ENCODE measurements at places on chromosomes 12 and 14. TPM values are rescaled to one million over a fixed set of nuclear protein-coding genes. Genes with fewer than 3 reads are reported as not detected.

MGST1 gene
- 250 TPM for polyA plus RNA-seq

LAG3 gene
- not detected for polyA plus RNA-seq

LRTM2 gene
- not detected for polyA plus RNA-seq

- no peak for DNase-seq
Observed at GRCh38 chr12:13503094-13503835, 306.7 kb downstream of the EMP1 start.

DNA sequence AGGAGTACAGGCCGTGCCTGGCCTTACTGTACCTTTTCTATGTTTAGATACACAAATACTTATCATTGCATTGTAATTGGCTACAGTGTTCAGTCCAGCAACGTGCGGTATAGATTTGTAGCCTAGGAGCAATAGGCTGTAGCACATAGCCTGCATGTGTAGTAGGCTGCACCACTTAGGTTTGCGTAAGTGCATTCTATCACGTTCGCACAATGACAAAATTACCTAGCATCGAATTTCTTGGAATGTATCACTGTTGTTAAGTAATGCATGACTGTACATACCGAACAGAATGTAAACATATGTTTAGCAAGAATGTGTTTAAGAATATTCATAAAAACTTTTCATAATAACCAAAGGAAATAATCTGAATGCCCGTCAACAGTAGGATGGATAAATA, 31.9 kb downstream of the VRTN start:
- DNase-seq, result no peak

GRCh38 chr14:34177466-34177865, 226.6 kb upstream of the EGLN3 start:
- DNase-seq, result no peak

GRCh38 chr14:78631551-78631950, 461.4 kb downstream of the NRXN3 start:
- DNase-seq, result no peak

SLC4A8 gene
- 1.9 TPM for polyA plus RNA-seq

DNA sequence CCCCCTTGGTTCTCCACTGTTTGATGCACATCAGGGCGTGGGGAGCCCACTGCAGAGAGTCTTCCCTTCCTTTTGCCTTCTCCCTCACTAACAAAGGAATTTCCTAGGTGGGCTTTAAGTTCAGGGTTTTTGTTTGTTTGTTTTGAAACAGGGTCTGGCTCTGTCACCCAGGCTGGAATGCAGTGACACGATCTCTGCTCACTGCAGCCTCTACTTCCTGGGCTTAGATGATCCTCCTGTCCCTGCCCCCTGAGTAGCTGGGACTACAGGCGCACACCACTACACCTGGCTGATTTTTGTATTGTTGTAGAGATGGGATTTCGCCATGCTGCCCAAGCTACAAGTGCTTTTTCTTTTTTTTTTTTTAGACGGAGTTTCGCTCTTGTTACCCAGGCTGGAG, 33.8 kb downstream of the EP400 start:
- no peak for DNase-seq

DNA sequence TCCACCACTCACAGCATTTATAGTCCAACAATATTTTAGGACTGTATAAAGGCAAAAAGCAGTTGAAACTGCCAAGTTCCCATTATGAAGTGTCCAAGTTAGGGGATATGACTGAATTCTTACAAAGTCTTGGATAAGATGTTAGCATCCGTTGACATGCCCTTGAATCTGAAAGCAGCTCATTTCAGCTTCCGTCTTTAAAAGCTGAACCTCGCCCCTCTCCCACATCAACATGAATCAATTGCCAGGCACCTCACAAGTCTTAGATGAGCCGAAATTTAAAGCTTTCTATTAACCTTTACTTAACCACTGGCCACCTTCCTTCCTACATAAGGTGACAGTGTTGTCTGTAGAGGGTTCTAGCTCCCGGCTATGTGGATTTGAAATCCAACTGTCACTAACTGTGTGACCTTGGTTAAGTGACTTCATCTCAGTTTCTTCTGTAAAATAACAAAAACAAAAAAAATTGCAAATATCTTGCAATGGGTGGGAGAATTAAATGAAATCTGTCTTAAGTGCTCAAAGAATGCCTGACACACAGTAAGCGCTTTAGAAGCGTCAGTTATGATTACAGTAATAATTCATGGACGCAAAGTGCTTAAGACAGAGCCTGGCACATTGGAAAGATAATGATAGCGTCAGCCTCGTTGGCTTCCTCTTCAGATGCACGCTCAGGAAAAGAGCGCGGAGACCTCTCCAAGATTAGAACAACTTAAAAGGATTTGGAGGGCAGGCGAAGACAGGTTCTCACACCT, 1.2 kb downstream of the PPP1CC start:
- DNase-seq, result no peak

- DNase-seq, result no peak
Observed at GRCh38 chr12:90961154-90961553, 6.2 kb upstream of the CCER1 start.

CATSPERB gene
- not detected for polyA plus RNA-seq

DNA sequence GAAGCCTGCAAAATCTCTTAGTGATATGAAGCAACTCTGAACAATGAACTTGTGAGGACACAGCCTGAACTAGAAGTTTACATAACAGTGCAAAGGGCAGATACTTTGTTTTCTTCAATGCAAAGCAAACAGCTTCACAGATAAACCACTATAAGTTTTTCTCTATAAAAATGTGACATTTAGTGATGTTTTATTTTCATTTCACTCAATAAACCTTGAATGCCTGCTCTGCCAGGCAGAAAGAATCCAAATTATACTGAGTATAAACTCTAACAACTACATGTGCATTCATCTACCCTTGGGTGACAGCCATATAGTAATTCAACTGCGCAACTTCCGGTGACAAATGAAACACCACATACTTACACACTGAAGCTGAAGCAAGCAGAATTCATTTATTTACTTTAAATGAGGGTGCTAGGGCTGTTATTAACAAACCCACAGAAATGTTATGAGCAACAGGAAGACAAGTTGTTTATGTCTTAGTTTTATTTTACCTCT, 10.3 kb downstream of the DCP1B start:
- DNase-seq, result no peak

GRCh38 chr12:53770281-53770680, 18.5 kb upstream of the CISTR start:
- peak; percentile 62 for DNase-seq

JPH4 gene
- polyA plus RNA-seq, result 0.53 TPM

DNA sequence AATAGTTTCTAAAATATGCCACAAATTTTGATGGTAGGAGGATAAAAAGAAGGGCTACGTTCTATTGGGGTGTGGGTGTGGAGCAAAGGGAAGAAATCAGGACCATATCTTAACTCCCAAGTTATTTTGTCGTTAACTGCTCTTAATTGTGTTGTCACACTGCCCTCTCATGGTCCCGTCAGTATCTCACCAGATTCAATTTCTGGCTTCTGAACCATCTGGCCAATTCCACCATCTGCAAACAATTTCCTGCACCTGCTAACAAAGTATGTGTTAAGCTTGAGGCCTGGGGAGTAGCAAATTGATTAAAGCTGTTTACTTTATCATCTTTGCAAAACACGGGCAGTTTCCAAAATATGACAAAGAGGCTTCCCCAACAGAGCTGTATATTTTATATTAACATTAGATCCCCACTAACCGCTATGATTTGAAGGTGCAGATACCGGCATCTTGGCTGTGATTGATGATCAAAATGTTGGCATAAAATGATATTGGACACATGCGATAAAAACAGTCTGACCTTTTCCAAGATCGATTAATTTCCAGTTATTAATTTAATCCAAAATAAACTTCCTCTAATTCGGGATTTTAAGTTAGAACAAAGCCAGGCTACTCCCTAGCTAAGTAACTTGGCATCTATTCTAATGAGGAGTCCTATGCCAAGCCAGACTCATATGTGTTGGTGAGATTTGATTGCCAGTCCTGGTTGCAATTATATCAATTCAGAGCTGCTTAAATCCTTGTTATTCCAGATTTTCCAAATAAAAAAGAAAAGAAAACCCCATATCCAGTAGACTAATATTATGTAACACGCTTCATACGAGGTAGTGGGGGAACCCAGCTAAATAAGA, 6.9 kb upstream of the DNM1L start:
- peak; percentile 90 for DNase-seq

GRCh38 chr12:98351784-98352183, 163.6 kb upstream of the TMPO start:
- DNase-seq, result no peak

GRCh38 chr14:80521456-80521855, 310.2 kb upstream of the DIO2 start:
- DNase-seq, result no peak

DNA sequence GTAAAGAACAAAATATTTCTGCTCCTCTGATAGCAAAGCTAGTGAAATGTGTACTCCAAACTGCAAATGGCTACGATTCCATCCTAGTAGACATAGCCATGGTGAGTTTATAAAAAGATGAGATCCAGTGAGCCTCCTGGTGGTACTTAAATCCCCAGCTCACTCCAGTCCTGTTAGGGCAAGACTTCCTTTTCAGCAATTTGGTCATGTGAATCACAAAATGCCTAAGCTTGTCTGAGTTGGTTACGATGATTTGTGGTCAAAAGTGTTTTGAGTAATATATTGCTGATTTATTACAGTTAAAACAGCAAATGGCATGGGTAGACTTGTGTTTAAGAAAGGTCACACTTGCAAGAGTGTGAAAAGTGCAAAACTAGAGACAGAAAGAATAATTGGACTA, 102.7 kb upstream of the NAV3 start:
- DNase-seq, result no peak

GRCh38 chr12:27974735-27975221, 2.2 kb upstream of the PTHLH start:
- no peak for DNase-seq

GRCh38 chr14:76672123-76672522, 89.1 kb upstream of the VASH1 start:
- no peak for DNase-seq

- peak; percentile 42 for DNase-seq
Observed at GRCh38 chr12:139585-139984, 73.0 kb downstream of the IQSEC3 start.

PLEKHH1 gene
- polyA plus RNA-seq, result 15.0 TPM

- peak; percentile 97 for DNase-seq
Observed at GRCh38 chr14:92726135-92726932, 22.1 kb downstream of the LGMN start.

GRCh38 chr14:38038986-38039385, 168.7 kb upstream of the SSTR1 start:
- DNase-seq, result no peak

DPY19L2 gene
- polyA plus RNA-seq, result 18.2 TPM

GRCh38 chr14:99009871-99010270, 262.1 kb downstream of the BCL11B start:
- DNase-seq, result no peak

RASSF8 gene
- 28.7 TPM for polyA plus RNA-seq

DNA sequence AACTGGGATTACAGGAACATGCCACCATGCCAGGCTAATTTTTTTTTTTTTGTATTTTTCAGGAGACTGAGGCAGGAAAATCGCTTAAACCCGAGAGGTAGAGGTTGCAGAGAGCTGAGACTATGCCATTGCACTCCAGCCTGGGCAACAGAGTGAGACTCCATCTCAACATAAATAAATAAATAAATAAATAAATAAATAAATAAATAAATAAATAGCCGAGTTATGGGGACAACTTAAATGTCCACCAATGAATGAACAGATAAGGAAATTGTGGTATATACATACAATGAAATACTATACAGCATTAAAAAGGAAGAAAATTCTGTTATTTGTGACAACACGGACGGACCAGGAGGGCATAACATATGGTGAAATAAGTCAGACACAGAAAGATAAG, 325.7 kb downstream of the NELL2 start:
- DNase-seq, result no peak

ACOT6 gene
- 0.59 TPM for polyA plus RNA-seq

TRIAP1 gene
- 41.9 TPM for polyA plus RNA-seq

KRT81 gene
- polyA plus RNA-seq, result not detected

- no peak for DNase-seq
Observed at GRCh38 chr12:25929142-25929541, 29.3 kb upstream of the RASSF8 start.

- DNase-seq, result no peak
Observed at GRCh38 chr14:62824086-62824485, 221.2 kb downstream of the KCNH5 start.

SUSD6 gene
- 8.7 TPM for polyA plus RNA-seq

PROX2 gene
- polyA plus RNA-seq, result 0.75 TPM

- DNase-seq, result peak; percentile 19
Observed at GRCh38 chr12:43206396-43206795, 345.6 kb downstream of the ADAMTS20 start.

DNA sequence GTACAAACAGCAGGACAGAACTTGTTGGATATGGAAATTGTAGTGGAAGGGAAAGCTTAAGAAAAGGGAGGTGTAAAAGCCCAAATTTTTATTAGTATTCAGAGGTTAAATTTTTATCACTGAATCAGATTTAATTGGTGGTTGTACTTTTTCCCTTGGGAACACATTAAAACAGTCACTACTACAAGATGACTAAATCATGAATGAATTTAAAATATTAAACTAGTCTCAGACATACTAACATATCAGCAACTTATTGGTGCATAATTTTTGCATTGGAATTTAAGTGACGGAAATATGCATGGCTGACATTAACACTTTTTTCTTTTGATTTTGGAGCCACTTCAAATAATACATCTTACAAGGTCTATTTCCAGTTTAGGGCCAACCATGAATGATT, 27.6 kb downstream of the SAMD4A start:
- no peak for DNase-seq

DNA sequence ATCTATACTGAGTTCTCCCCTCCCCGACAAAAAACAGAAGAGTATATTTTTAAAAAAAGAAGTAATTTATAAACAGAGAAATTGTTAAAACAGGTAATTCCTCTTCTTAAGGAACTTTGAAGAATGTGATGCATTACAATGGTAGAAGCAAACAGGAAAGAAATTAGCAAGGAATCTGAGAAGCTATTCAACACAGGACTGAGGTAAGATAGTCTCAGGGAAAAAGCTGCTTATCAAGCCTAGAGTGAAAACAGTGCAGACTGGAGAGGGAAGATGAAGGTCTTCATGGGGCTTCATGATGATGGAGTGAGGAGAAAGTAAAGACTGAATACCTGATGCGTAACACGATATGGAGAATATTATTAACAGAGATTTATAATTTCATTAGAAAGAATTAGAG, 880.0 kb downstream of the SLC16A7 start:
- no peak for DNase-seq

- DNase-seq, result no peak
Observed at GRCh38 chr14:44589180-44589579, 82.1 kb upstream of the FSCB start.

DNA sequence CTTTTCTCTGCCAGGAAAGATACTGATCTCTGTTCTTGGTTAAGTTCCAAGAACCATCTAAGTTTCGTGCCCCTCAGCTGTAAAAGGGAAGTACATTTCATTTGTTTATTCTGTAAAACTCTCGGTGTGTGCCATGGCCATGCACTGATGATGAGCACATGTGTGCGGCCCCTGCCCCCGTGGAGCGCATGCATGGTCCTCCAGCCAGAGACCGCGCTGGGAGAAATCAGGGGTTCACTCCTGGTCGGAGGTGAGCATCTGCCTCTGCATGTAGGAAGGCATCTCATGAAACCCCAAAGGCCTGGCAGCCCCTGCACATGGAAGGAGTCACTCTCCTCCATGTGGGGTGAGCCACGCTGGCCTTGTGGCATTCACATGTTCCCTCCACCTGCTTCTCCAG, 102.5 kb upstream of the RTL1 start:
- no peak for DNase-seq

Measured in cardiac muscle cell (in vitro differentiated cells and primary cell).